ENCODE measurements at places on chromosomes 3 and 15. TPM values are rescaled to one million over a fixed set of nuclear protein-coding genes. Genes with fewer than 3 reads are reported as not detected.

- no peak for DNase-seq
These were observed 111.4 kb upstream of the PLAAT1 start for GRCh38 chr3:193129607-193130006.

GRCh38 chr3:194893121-194893987 lies 207.7 kb downstream of the FAM43A start:
- no peak for DNase-seq

GRCh38 chr3:190512666-190513065 lies 1.2 kb upstream of the IL1RAP start:
- no peak for DNase-seq

DNA sequence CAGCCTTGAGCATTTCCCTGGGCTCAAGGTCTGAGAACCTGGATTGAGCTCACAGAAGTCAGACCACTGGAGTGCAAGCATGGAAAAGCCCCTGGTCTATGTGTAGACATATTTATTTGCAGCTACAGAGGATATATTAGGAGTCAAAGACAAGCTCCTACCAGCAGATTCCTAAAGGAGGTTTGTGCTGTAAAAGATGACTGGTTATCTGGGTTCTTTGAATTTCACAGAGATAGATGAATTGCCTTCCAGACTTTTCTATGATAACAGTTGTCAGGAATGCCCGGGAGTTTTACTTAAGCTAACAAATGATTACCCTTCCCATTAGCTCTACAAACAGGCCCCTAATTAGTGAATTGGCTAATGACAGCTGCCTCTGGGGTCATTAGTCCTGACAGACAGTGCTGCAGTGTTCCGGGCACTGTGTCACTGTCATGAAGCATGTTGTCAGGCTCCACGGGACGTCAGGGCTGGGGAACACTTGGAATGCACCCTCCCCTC lies 48.8 kb upstream of the PLXNA1 start:
- no peak for DNase-seq

- no peak for DNase-seq
These were observed 1155.5 kb downstream of the TBL1XR1 start for GRCh38 chr3:176041812-176042211.

DNA sequence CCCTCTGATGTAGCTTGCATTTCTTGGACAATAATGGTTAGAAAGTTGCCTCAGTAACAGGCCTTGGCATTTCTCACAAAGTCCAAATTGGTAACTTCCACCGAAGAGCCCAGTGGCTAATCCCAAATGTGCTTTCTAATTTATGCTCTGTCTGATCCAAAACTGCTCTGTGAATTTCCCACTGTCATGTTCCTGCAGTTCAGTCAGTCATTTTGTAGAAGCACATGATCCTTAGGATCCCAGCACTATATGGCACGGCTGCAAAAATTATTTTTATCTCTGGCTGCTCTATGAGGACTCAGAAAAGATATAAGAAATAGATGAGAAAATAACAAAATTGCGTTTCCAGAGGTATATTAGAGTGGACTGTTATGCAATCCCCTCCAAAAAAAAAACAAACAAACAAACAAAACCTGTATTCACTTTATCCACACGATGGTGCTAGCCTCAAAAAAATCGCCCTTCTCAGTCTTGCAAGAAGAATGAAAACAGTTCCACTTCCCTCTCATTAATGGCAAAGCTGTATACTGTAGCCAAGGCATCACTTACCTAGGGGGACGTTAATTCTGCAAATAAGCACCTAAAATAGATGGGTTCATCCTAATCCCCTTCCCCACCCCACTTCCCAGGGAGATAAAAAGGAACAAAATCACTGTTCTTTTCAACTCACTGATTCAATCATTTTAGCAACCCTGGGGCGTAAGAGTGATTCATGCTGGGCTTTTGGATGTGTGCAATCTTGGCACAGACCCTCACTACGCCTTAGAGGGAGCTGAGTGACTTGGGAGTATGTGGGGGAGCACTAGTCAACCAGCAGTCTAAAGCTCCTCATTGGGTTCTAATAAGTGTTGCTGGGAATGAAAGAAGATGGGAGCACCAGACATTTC lies 61.3 kb downstream of the TMCO5A start:
- DNase-seq = no peak

DNA sequence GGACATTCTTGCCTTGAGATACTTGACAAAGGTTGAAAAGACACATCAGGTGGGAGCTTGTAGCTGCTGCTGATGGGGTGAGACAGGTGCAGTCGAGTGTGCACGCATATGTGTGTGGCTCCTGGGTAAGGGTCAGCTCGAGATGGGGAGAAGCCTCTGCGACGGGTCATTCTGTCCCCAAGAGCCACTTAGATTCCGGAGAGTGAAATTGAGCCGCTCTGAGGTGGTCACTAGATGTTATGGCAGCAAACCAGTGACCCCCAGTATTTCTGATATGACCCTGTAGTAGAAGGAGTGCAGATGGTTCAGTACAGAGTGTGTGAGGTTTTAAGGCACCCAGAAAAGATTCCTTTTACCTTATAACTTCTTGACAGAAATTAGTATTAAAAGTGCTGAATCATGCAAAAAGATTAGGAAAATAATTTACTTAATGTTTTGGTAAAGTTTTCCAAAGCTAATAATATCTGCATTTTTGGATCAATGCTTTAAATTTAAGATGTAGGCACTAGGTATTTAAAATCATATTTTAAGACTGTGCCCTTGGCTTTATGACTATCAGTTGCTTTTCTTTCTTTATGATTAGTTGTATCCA lies 241.9 kb upstream of the TOPAZ1 start:
- no peak for DNase-seq

DNA sequence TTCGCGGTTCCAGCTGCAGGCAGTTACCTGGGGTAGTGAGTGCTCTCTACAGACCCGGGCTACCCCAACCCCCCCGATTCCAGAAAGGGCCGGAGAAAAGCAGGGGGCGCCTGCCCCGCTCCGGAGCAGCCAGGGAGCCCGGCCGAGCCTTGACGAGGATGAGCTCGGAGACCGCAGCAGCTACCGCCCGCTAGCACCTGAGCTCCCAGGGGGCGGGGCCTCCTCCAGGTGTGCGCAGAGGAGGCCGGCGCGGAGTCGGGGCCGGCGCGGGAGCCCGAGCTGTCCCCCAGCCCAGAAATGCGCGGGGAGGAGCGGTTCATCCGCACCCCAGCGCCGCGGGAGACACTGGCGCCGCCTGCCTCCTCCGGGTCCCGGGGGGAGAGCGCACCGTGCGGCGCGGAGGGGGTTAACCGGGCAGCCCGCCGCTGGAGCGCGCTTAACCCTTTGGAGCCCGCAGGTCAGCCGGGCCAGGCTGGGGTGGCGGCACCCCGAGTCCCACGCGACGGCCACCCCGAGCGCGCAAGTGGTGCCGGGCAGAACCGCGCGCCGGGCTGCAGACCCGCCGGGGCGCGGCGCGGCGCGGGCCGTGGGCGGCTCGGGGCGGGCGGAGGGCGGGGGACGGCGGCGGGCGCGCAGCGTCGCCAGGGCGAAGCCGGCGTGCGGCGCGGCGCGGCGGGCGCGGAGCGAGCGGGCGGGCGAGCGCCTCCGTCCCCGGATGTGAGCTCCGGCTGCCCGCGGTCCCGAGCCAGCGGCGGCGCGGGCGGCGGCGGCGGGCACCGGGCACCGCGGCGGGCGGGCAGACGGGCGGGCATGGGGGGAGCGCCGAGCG lies at the start of gene CACNA1D:
TSS of gene CACNA1D (plus strand) at position 649 of the 829 bp plus-strand sequence. CDS start 556 bp downstream, outside the sequence.
- no peak for DNase-seq

DNA sequence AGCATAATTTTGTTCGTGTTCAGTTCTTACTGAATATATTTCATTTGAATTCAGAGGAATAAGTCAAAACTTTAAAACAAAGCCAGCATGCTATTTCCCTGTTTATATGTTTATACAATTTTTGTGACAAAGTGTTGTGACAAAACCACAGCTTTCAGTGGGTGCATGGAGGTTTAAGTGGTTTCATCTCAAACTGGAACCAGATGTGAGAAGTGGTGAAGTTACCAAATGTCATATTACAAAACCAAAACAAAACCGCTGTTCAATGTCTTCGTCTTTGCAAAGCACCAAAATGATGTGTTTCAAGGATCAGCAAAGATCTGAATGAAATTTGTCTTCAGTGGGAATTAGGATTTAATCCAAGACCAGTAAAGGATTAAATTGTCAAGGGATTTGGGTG lies 59.3 kb upstream of the OSTN start:
- no peak for DNase-seq

GRCh38 chr3:34859746-34860145 lies 779.6 kb upstream of the ARPP21 start:
- no peak for DNase-seq

DNA sequence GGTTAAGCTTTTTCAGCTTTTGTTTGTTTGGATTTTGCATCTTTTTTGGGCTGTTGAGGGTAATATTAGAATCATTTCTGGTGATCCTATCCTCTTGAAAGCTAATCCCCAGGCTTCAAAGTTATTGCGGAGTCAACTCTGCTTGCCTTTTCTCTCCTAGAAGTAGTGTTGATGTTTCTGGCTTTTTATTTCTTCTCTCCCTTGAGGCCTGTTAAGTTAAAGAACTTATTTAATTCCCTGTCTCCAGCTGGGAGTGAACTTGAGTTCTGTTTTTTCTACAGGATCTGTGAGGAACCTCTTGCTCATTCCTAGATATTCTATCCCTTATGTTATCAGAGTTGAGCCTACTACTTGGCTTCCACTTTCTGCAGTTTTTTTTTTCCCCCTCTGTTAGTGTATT lies 34.1 kb upstream of the CACNA1D start:
- DNase-seq = no peak

DNA sequence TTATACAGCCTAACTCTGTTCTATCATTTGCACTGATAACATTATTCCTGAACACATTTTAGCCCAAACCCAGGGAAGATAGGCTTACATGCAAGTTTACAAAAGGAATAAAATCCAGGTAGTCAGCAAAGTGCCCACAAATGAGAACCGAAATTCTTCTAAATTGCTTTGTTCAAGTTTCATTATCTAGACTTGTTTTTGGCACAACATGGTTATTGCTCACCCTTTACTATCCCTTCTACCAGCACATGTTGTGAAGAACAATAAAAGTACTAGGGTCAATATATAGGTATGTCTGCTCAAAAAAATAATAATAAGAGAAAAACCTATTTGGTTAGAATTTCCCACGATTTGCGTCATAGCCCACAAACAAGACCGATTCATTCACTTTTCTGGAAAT lies 430.5 kb downstream of the FGF12 start:
- DNase-seq = no peak

GRCh38 chr3:64459711-64460110 lies 228.1 kb downstream of the ADAMTS9 start:
- no peak for DNase-seq

- DNase-seq = no peak
These were observed 37.0 kb upstream of the SCN10A start for GRCh38 chr3:38853011-38853410.

DNA sequence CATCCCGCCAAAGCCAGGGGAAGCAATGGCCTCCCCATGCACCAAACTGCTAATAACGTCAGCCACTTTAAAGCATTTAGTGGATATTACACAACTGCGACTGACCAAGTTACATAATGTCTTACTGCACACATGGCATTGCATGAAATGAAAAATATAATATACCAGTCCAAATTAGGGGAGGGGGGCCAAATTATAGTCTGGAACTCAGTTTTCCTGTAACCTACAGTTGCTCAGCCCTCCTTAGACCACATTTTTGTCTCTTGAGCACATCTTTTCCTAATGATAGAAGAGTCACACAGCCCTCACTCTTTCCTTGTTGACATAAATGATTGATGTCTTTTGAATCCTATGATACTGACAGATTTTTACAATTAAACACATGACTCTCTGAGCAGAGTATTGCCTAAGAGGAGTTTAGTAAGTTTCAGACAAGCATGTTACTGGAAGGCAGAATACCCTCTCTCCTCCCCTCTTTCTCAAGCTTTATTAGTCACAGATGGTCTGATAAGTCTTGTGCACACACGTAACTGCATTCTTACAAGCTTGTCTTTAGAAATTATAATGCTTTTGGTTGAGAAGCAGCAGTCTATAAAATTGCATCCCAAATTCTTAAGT lies 1.1 kb upstream of the PLD1 start:
- DNase-seq = no peak

AZI2 gene
- 40.3 TPM for total RNA-seq

CCR8 gene
- total RNA-seq = 1.8 TPM

GP5 gene
- 0.14 TPM for total RNA-seq

NCK1 gene
- 70.2 TPM for total RNA-seq

All from thymus (tissue), 14 donors.